ENCODE measurements at places on chromosomes 12 and 14.

DNA sequence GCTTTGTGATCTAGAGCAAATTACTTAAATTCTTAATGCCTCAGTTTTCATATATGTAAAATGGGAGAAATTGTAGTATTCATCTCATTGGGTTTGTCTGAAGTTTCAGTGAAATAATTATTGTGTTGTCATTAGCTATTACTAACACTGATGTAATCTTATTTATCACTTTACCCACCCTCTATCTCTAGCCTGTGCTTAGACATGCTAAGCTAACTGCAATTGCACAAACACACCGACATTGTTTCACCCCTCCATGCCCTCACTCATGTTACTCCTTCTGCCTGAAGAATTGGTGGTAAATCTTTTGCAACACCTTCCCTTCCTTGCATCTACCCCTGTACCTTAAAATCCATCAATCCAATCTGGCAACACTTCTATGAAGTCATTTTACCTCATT, 241.6 kb downstream of the BCAT1 start:
- DNase-seq, result no peak

DNA sequence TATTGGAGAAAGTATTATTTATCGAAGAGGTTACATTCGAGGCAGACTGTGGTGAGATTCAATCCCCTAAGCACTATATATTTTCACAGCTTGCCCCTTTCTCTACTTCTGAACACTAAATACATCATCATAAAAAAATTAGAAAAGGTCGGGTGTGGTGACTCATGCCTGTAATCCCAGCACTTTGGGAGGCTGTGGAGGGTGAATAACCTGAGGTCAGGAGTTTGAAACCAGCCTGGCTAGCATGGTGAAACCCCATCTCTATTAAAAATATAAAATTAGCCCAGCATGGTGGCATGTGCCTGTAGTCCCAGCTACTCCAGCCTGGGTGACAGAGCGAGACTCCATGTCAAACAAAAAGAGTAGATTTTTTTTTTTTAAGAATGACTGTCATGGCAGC, 70.6 kb upstream of the MYF6 start:
- DNase-seq, result no peak

GRCh38 chr14:34018125-34018524, 67.3 kb upstream of the EGLN3 start:
- DNase-seq, result no peak

DNA sequence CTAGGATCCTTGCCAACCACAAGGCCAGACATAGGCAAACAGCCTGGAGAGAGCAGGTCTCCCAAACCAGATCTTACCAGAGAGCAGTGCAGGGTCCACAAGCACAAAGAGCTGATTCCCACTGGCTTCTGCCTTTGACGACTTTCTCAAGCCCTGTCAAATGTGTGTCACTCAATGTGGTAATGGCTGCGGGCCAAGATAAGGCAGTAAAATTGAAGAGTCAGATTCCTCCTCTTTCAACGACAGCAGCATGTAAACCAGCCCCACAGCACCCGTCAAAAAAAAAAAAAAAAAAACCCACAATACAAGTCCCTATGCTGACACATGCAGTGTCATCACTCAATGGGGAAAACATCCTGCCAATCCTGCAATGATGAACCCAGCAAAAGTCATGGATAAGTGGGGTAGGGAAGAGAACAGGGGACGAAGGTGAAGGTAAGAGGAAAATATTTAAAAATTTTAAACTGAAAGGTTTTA, at the start of gene STON2:
STON2 (minus strand) TSS at position 123 of the 477 bp plus-strand sequence. CDS start 1,942 bp downstream, outside the sequence.
- no peak for DNase-seq
